H7 (cell line): ENCODE measurements at places on chromosomes 2 and 18. TPM values are rescaled to one million over a fixed set of nuclear protein-coding genes. Genes with fewer than 3 reads are reported as not detected.

Gene RAX
- total RNA-seq = not detected in 2 replicates

GRCh38 chr2:46422717-46423394, 56.5 kb upstream of the TMEM247 start:
- DNase-seq = no peak

DNA sequence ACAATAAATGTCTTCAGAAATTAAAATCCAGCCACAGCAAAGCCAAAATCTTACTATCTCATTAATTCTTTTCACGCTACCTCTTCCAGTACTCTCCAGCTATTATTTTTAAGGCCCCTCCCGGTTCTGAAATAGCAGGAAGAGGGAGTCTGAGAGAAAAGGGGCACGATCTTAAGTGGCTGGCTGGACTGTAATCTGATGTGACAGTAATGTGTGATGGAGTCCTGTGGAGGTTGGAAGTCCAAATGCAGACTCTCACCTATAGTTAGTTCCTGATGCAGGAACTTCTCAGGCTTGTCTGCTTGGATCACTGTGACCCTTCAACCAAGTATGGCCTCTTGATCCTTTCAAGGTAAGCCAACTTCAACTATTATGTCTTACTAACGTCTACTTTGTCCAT, 43.2 kb downstream of the SMAD2 start:
- DNase-seq = no peak

- DNase-seq = no peak
Observed at GRCh38 chr2:58900246-58901027, 659.3 kb upstream of the FANCL start.

- DNase-seq = no peak
Observed at GRCh38 chr2:13040043-13040442, 323.3 kb downstream of the TRIB2 start.

Gene VWC2L
- total RNA-seq = 0.33 TPM in 1 of 2 replicates, not detected in the other
